ENCODE measurements at places on chromosomes 4 and X. TPM values are rescaled to one million over a fixed set of nuclear protein-coding genes. Genes with fewer than 3 reads are reported as not detected.

TLL1 gene
- total RNA-seq: 9.5 TPM

FHIP1A gene
- total RNA-seq: 18.8 TPM

ADH1A gene
- not detected for total RNA-seq

SOWAHD gene
- not detected for total RNA-seq

MAGEB6 gene
- total RNA-seq: not detected

BEND2 gene
- total RNA-seq: not detected

MECP2 gene
- total RNA-seq: 23.4 TPM

SERTM2 gene
- not detected for total RNA-seq

VSIG4 gene
- total RNA-seq: not detected

NAP1L3 gene
- not detected for total RNA-seq

GPRIN3 gene
- not detected for total RNA-seq

Data from hair follicular keratinocyte (primary cell).